ENCODE measurements at places on chromosomes 2 and 18.

GRCh38 chr18:58975781-58976180, 111.1 kb downstream of the ZNF532 start:
- DNase-seq, result no peak

DNA sequence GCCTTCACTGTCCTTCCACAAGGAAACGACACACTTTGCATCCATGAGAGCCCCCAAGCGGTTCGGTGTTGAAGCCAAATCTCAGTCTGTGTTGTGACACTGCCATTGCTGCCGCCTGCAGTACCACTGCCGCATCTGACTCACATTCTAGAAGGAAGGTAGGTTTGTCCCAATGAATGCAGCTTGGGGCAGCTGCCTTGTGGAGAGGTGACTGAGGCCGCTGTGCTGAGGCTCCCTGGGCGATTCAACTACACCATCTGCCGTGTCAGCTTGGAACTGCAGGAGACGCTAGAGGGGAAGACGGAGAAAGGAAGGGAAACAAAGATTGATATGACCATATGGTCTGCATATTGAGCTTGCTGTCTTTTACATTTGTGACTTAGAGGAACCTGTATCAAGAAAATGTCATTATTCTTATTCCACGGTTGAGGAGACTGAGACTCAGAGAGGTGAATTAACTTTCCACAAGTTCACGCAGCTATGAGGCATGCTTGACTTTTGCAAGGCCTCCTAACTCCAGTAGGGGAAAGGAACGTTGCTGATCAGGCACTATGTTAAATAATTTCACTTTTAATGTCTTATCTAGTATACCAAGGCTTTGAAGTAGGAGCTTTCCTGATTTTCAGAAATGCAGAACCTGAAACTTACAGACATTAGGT, 43.5 kb upstream of the LMAN1 start:
- DNase-seq, result peak; percentile 91

GRCh38 chr2:99514357-99514756, 24.5 kb upstream of the REV1 start:
- no peak for DNase-seq

- DNase-seq, result peak; percentile 45
Measured at GRCh38 chr2:25664183-25664964, 9.0 kb downstream of the DTNB start.

DNA sequence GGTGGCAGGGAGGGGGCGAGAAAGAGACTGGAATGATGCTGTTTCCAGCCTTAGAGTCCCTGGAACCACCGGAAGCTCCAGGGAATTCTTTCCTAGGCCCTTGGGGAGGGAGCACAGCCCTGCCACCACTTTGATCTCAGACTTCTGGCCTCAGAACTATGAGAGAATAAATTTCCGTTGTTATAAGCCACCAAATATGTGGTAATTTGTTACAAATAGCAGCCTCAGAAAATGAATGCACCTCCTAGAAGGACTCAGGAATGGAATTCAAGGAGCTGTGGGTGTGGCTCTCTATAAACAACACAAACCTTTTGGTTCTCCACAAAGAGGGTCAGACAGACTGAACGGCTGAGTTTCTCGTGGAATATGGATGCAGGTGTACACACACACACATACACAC, 144.5 kb downstream of the ACKR3 start:
- no peak for DNase-seq

GRCh38 chr2:218278531-218279360, 8.4 kb downstream of the PNKD start:
- DNase-seq, result no peak

DNA sequence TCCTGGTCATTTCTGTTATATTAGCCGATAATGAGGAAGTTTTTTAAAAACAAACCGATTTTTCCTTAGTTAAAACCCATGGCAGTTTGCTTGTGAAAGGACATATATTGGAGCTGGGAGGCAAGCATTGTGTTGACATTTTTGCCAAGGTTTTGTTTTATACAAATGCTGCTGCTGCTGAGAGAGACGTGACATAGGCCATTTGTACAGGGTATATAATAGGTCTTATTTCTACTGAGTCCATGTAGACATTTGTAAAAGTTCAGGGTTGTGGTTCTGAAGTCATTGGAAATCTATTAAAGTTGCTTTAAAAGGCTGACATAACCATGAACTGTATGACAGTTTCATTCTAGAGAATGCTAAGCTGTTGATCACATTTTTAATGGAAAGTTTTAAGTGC, 424.0 kb upstream of the FANCL start:
- no peak for DNase-seq

DNA sequence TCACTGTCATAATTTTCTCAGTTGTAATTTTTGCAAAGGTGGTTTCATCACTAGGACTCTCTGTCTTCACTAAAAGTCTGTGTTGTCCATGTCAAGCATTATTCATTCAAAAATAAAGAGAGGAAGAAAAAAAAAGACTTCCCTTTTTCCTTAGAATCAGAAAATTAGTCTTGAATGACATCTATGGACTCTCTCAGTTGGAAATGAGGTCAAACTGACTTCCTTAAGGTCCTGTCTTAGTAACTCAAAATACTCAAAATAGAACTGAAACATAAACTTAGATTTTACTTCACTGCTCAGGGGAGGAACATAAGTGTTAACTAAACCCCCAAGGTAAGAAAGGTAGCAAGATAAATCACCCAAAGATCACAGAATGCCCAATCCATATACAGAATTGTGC, 2.2 kb upstream of the ZNF407 start:
- no peak for DNase-seq

- DNase-seq, result no peak
Measured at GRCh38 chr18:62730941-62731340, 15.6 kb downstream of the PHLPP1 start.

DNA sequence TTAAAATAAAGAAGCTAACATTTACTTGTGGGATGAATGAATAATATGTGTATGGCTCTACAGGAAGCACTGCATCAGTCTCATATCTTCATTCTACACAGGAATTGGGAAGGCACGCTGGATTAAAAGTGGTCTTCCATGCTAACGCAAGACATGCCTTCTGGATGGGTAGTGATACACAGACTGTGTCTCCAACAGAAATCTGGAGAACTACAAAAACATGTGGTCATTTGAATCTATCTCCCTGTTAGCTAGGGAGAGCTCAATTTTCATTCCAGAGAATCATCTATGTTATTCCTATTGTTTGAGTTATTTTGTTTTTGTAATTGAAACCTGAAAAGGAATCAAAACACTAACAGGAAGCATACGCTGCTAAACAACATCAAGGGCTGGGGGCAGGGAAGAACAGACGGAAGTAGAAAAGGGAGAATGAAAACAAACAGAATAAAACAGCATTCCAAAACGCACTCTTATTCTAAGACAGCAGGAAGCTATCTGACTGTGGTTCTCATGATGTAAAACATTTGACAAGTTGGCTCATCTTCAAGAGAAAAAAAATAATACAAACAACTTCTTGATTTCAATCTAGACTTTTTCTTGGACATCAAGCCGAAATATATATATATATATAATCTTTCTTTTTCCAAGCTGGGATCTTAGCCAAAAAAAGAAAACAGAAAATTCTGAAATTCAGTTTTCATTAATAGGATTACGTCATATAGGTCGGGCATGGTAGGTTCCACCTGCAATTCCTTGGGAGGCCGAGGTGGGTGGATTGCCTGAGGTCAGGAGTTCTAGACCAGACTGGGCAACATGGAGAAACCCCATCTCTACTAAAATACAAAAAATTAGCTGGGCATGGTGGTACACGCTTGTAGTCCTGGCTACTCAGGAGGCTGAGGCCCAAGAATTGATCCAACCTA, 31.5 kb upstream of the ASNSD1 start:
- DNase-seq, result no peak

DNA sequence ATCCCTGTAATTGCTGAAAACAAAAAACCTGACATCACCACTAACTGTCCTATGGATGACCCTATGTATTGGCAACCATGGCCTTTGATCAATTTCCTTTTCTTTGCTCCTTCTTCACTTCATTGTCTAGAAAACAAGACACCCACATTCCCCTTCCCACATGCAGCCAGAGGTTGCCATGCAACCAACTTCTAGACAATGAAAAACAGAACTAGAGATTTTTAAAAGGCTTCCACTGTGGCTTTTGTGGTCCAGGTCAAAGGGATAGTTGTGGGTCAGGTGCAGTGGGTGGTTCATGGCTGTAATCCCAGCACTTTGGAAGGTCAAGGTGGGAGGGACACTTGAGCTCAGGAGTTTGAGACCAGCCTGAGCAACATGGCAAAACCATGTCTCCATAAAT, 139.3 kb upstream of the DOK6 start:
- no peak for DNase-seq

GRCh38 chr2:744088-744487, 66.9 kb upstream of the TMEM18 start:
- no peak for DNase-seq

- DNase-seq, result no peak
Measured at GRCh38 chr18:4544142-4544541, 89.0 kb upstream of the DLGAP1 start.

- DNase-seq, result no peak
Measured at GRCh38 chr18:80033181-80034067, 810 bp upstream of the RBFA start.

DNA sequence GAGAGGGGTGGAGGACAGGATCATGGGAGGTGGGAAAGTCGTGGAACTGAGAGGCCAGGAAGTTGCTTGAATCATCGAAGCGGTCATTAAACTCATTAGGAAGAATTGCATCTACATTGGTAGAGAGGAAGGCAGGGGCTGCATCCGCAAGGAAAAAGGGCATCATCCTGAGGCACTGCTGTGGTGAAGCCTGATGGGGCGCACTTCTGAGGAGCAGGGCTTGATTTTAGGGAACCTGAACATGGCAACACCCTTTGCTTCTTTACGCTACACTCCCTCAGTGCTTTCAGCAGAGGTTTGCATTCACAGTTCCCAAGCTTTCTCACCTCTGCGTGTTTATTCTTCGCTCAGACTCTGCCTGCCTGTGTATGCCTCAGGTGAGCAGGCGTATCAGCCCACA, 352.0 kb upstream of the RAB6C start:
- DNase-seq, result no peak

- no peak for DNase-seq
Measured at GRCh38 chr18:7147399-7147798, 29.8 kb upstream of the LAMA1 start.

DNA sequence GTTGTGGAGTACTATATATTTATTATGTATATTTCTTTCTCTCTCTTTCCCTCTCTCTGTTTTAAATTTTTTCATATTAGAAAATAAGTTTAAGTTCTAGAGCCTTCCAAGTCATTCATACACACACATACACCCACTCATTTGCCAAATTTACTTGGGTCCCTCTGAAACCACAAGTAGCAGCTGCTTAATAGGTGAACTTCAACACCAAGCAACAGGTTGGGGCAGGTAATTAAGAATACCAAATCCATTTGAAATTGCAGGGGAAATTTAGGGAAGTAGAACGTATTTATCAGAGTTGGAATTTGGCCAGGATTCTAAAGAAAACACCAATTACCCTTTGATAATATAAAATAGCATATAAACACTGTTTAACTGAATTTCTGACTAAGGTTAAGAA, 75.0 kb upstream of the RBBP8 start:
- DNase-seq, result no peak

GRCh38 chr18:6498289-6498856, 83.7 kb upstream of the L3MBTL4 start:
- DNase-seq, result no peak

- DNase-seq, result peak; percentile 13
Measured at GRCh38 chr2:24824966-24825882, 32.0 kb downstream of the CENPO start.

GRCh38 chr2:196750977-196751631, 48.4 kb downstream of the GTF3C3 start:
- DNase-seq, result peak; percentile 17

Measured in NCI-H1417 (cell line).